ENCODE measurements at places on chromosomes 6 and 20.

DNA sequence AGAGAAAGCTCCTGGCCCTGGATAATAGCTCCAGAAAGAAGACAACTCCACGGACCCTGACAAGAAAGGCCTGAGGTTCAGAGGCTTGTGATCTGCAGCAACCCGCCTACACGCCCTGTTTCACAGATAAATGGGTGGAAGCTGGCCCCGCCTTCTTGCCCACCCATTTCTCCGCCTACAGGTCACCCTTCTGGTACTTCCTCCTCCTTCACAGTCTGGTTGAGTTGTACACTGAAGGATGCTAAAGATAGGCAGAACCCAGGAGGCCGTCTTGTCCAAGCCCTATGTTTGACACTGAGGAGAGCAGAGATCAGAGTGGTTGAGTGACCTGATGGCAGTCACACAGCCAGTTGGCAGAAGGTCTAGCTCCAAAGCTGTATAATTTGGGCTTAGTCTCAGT, 34.2 kb upstream of the MDGA1 start:
- peak; percentile 44 for DNase-seq

DNA sequence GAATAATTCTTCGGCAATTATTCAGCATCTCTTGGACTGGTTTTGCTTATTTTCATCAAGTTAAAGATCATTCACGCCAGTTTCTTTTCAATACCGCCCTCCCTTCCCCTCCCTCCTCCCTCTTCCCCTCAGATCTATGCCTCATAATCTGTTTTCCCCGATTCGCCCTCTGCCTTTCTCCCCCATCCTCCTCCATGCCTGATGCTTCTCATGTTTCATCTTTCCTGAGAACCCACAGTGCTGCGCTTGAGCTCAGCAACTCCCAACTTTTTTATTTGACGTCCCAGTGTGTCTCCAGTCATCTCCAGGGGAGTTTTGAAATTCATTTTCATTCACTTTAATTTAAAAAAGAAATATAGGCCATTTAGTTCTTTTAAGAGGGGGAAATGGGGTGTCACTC, 142.7 kb downstream of the PTPRT start:
- DNase-seq, result no peak

GRCh38 chr20:51659491-51660050, 108.6 kb downstream of the ATP9A start:
- no peak for DNase-seq

GRCh38 chr6:16918586-16918985, 157.3 kb upstream of the ATXN1 start:
- DNase-seq, result no peak

- no peak for DNase-seq
Measured at GRCh38 chr6:118558464-118559217, 10.5 kb downstream of the PLN start.

GRCh38 chr6:160505970-160506369, 157.8 kb downstream of the SLC22A3 start:
- DNase-seq, result no peak

- DNase-seq, result no peak
Measured at GRCh38 chr6:33118525-33119123, 42.8 kb downstream of the HLA-DPB1 start.

DNA sequence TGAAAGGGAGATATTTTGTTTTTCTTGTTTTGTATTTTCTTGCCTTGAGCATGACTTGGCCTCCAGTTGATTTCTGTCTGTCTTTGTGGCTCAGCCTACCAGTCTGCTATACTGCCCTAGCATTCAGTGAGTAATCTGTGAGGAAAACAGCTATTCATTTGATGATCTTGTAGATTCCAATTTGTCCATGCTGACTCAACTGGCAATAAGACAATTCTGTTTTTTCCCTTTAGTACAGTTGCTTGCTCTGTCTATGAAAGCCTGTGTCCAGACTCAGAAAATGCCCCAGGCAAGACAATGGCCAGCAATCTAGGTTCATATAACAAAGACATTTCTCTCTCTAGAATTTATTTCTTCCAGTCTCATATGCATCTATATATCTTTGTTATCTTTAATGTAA, 10.9 kb upstream of the SOX4 start:
- DNase-seq, result no peak

DNA sequence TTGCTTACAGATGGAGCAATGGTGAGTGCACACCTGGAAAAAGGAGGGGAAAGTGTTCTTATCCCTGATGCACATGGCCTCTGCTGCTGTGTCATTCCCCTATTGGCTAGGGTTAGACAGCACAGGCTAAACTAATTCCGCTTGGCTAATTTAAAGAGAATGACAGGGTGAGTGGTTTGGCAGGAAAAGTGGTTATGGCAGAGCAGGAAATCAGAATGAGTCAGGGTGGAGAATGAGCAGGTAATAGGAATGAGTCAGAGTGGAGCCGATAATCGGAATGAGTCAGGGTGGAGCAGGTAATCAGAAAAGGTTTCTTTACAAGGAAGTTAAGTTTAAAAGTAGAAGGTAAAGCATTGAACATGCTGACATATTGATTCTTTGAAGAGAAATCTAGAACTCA, 355.5 kb upstream of the HTR1E start:
- no peak for DNase-seq

DNA sequence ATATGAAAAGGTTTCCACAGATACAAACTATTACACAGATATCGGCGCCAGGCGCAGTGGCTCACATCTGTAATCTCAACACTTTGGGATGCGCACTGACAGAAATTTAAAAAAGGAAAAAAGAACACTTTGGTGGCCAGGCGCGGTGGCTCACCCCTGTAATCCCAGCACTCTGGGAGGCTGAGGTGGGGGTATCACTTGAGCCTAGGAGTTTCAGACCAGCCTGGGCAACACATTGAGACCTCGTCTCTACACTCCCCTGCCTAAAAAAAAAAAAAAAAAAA, 41.6 kb downstream of the NUDT3 start:
- no peak for DNase-seq

DNA sequence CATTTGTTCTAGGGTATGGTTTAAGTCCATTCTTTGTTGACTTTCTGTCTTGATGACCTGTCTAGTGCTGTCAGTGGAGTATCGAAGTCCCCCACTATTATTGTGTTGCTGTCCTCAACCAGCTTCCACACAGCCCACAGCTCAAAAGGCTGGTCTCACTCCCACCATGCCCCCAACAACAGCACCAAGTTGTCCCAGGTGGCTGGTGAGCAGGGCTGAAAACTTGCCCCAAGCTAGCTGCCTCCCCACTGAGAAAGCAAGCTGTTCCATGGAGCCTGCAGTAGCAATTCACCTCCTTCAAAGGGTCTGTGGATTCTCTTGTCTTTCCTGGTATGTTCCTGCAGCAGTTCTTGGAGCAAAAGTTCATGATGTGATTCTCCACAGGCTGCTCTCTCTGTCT, 221.0 kb downstream of the SYNDIG1 start:
- no peak for DNase-seq

DNA sequence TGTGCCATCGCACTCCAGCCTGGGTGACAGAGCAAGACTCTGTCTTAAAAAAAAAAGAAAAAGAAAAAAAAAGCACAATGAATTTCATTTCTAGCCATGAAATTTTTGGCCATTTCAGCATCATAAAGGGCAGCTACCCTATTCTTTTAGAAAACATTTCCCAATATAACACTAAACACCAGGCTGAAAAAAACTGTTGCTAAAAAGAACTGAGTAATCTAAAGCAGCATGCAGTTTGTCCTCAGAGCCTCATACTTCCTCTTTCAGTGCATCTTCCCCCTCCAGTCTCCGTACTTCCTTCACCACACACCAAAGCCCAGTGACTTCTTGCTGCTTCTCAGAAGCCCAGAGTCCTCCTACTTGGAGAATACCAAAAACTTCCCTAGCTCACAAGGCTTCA, 5.6 kb upstream of the IFNGR1 start:
- no peak for DNase-seq

DNA sequence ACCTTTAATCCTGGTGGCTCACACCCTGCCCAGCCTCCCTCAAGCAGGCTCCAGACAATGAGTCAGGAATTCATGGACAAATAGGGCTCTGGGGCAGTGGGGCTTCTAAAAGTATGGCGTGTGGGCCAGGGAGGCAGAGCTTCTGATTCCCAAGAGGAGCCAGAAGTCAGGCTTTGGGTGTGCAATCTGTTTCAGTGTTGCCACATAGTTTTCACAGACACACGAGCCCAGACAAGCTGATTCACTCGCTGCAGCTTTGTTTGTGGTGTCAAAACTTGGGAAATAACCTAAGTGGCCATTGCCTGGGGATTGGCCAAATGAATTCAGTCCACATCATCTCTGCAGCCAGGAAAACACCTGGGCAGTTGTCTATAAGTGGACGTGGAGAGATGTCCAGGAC, 9.2 kb downstream of the PEDS1 start:
- DNase-seq, result no peak

DNA sequence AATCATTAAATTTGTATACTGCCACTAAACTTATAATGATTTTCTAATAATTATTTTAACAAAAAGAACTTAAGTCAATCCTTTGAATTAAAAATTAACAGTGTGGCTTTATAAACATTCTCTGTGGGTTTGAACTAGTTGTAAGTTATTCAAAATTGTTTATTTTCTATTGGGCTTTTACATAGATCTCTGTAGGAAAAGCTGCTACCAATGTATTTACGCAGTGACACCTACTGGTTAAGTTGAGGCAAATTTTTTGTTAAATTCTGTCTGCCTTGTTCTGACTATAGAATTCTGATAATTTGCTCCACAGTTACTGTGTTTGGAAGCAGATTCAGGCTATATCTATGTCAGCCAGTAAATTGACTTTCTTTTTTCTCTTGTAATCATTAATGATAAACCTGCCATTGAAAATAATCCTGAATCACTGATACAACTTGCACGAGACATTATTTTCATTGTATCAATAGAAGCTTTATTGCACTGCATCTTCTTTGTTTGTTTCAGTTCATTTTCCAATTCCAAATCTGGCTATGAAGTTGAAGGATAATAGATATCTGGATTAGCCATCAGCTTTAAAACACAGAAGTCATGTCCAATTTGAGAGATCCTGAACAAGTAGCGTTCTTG, 66.0 kb upstream of the UTRN start:
- no peak for DNase-seq

DNA sequence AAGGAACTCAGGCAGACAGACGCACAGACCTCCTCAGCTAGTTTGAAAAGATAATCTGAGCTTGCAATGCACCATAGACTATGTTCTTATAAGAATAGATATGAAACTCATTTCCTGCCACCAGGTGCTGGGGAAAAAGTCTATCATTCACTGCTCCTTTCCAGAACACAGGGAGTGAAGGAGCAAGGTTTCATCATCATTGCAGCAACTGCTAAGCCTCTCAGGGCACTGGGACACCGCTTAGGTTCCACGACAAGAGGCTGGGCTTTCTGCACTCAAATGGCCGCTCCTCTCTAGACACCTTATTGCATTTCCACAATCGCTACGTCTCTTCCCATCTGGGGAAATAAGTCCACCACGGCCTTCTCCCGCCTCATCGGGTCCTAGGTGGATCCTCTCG, 418.5 kb upstream of the JARID2 start:
- no peak for DNase-seq

DNA sequence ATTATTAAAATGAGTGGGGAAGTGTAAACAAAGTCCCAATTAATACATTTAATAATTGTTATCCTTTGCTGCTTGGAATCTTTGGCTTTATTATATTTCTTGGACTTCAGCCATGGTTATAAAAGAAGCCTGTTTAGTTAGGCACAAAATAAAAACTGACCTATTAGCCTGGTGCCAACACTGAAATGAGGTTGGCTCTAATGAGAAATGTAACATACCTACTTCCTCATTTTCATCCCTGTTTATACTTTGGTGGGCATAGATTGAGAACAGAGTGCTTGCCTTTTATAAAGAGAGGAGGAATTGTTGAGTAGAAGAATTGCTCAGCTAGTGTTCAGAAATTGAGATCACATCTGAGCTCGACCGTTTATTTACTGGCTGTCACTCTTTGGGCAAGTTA, 471.3 kb downstream of the UTRN start:
- no peak for DNase-seq

DNA sequence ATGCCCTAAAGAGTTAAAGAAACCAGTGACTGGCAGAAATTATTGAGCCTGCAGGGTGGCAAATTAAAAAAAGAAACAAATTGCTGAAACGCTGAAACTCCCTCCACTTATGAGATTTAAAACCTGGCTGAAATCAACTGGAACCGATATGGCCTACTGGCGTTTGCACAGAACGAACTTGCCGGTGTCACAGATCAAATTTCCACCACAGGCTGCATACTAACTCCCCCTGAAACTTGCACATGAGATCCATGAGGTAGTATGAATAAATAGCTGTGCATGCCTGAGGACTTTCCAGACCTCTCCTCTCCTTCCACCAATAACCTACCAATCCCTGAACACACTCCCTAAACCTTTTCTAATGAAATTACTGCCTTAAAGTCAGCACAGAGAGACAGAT, 150.4 kb downstream of the RNGTT start:
- no peak for DNase-seq

GRCh38 chr6:15997586-15998388, 131.1 kb upstream of the MYLIP start:
- DNase-seq, result no peak

DNA sequence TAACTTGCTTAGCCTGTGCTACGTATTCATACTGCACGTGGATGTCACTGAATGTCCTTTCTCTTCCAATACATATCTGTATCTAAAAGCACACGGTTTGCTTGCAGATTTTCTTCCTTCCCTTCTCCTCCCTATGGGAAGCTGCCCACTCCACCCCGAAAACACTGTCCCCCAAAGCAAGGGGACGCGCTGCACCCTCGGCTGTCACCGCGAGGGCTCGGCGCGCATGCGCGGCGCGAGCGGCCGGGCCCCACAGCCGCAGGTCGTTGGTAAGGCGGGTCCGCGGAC, 659 bp downstream of the TMX4 start:
- DNase-seq, result peak; percentile 39

Data from activated CD8-positive, alpha-beta memory T cell treated with anti-CD3 and anti-CD28 coated beads for 4 hours (primary cell).